ENCODE measurements at places on chromosomes 11 and 22. TPM values are rescaled to one million over a fixed set of nuclear protein-coding genes. Genes with fewer than 3 reads are reported as not detected.

DNA sequence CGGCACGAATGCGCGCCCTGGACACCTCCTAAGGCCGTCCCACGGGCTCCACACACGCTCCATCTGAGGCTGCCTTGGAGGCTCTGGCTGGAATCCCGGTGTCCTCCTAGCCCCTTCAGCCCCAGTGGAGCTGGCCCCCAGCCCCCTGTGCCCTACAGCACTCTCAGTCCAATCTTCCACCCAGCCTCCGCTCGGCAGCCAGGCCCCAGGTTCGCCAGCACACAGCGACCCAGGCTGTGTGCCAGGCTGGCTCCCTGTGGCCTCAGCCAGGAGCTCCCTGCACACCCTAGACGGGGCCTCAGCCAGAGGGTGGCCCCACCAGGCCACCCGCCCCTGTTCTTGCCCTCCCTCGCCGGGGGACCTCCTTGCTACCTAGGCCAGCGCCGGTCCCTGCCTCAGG lies 18.6 kb downstream of the MOB2 start:
- H3K27me3 ChIP-seq: no peaks in the 10 kb centered on the region
- H3K4me1 ChIP-seq: no peaks in the 10 kb centered on the region
- no peak overlapping the region for H3K27ac ChIP-seq
- H3K36me3 ChIP-seq: no peaks in the 10 kb centered on the region
- H3K4me3 ChIP-seq: no peak overlapping the region
- DNase-seq: no peak

GRCh38 chr11:124644426-124645280 lies 22.0 kb downstream of the TBRG1 start:
- no peaks in the 10 kb centered on the region for H3K27me3 ChIP-seq
- DNase-seq: no peak
- no peak overlapping the region for H3K27ac ChIP-seq
- no peak overlapping the region for H3K4me3 ChIP-seq

DNA sequence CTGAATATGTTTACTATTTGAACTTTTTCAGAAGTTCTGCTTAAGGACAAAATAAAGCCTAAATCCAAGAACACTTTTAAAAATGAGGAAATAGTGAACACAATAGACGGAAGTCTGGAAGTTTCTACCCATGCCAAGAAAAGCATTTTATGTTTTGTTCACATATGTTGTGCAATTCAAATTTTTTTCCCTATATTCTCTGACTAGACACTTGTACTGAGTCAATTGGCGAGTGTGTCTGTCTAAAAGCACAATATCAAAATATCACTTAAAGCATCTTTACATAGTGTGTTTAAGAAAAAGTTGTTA lies 29.2 kb downstream of the INCENP start:
- no peak overlapping the region for H3K27ac ChIP-seq
- no peaks in the 10 kb centered on the region for H3K4me1 ChIP-seq
- H3K4me3 ChIP-seq: no peak overlapping the region
- peaks cover 9% of the 10 kb centered on the region for H3K36me3 ChIP-seq
- no peaks in the 10 kb centered on the region for H3K27me3 ChIP-seq

- no peak overlapping the region for H3K4me3 ChIP-seq
- no peak overlapping the region for H3K27ac ChIP-seq
- no peaks in the 10 kb centered on the region for H3K27me3 ChIP-seq
- no peaks in the 10 kb centered on the region for H3K4me1 ChIP-seq
- H3K36me3 ChIP-seq: no peaks in the 10 kb centered on the region
Measured at GRCh38 chr11:102458548-102458947, 6.0 kb upstream of the TMEM123 start.

DNA sequence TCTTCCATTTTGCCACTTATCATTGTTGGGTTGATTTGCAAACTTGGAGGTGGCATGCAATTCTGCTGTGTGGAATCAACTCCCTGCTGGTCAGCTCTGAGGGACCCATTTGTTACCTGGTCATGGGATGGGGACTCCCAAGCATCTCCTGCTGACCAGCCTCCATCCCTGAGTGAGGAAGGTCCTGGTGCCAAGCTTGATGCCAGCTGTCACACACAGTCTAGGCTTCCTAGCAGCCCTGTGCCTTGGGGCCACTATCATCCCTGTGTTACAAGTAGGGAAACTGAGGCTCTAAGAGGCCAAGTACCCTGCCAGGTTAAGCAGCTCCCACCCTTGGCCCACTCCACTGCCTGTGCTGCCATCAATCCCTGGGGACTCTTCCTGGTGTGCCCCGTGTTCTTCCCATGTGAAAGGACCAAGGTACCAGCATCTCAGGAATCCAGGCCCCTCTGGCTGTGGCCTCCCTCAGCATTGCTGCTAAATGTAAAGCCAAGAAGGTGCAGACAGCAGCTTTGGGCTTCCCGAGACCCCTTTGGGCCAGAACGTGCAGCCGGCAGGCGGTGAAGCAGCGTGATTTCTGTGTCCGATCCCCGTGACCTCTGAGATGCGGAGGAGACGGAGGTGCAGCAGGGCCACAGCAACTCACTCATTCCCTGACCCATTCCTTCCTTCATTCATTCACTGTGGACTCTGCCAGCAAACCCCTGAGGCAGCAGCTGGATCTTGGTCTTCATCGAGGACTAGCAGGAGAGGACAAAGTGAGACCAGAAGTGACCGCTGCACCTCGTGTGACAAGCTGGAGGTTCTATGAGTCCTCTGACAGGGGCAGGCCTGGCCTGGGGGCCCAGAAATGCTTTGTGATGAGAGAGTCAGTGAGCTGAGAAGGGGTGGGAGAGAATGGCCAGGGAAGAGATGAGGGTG lies 49.7 kb downstream of the MYEOV start:
- H3K4me3 ChIP-seq: no peak overlapping the region
- H3K27me3 ChIP-seq: no peaks in the 10 kb centered on the region
- H3K27ac ChIP-seq: no peak overlapping the region
- H3K36me3 ChIP-seq: no peaks in the 10 kb centered on the region
- no peaks in the 10 kb centered on the region for H3K4me1 ChIP-seq

DNA sequence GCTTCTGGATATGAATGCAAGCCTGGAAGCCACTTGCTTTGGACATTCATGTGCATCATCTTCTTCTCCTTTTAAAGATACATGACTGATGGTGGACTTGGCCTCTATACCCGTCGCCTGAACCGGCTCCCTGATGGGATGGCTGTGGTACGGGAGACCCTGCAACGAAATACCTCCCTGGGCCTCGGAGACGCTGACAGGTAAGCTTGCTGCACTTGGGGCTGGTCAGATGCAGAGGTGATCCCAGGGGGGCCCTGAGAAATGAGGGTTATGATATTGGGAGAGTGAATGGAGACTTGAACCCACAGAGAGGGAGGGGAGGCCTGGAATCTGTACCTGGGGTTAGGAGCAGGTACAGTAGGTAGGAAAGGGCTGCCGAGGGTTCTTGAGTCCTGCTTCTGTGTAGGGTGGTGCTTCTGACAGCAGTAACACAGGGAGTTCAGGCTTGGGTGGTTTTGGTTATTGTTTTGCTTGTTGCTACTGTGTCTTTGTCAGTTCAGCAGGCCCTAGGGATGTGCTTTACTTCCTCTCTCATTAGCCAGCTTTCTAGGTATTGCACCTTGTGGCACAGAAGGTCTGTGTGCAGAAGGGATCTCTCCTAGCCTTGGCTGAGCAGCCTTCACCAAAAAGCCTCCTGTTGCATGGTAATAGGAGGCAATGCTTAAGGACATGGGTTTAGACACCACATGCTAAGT lies 176.1 kb downstream of the DBX1 start:
- H3K4me1 ChIP-seq: peaks cover 9% of the 10 kb centered on the region
- H3K27me3 ChIP-seq: no peaks in the 10 kb centered on the region
- no peak overlapping the region for H3K27ac ChIP-seq
- H3K4me3 ChIP-seq: no peak overlapping the region

DNA sequence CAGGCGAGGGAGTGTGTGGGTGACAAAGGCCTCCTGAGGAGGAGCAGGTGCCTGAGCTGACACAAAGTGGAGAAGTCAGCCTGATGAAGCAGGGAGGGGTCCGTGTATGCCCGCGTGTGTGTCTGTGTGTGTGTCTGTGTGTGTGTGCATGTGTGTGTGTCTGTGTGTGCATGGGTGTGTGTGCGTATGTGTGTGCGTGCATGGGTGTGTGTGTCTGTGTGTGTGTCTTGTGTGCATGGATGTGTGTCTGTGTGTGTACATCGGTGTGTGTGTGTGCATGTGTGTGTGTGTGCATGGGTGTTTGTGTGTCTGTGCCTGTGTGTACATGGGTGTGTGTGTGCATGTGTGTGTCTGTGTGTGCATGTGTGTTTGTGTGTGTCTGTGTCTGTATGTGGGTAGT lies 65.6 kb upstream of the EIF3D start:
- no peak overlapping the region for H3K27ac ChIP-seq
- H3K27me3 ChIP-seq: no peaks in the 10 kb centered on the region
- no peaks in the 10 kb centered on the region for H3K36me3 ChIP-seq
- DNase-seq: peak; percentile 20
- no peak overlapping the region for H3K4me3 ChIP-seq

DNA sequence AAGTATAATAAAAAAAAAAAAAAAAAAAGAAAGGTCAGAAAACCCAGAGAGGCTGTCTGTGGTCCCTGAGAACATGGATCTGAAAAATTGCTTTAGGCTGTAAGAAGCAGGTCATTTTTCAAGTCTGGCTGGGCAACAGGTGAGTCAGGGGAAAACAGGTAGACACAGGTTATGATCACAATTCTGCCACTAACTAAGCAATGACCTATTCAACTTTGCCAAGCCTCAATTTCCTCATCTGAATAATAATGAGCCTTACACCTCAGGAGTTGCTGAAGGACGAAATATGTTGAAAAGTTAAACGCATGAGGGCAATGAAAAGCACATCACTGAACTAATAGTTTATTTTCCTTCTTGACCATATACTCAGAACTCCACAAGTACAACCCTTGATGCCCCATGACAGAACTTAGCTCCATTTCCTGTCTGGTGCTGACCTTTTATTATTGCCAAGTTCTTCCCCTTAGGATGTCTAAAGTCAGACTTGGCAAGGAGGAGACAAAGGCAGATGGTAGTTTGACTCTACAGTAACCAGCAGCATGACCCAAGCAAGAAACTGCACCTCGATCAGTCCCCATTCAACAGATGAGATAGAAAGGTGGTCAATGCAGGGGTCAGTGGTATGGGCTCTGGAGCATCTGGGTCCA lies 93.6 kb downstream of the SYN3 start:
- DNase-seq: no peak
- H3K4me3 ChIP-seq: no peak overlapping the region
- no peak overlapping the region for H3K27ac ChIP-seq
- no peaks in the 10 kb centered on the region for H3K36me3 ChIP-seq
- H3K27me3 ChIP-seq: no peaks in the 10 kb centered on the region

DNA sequence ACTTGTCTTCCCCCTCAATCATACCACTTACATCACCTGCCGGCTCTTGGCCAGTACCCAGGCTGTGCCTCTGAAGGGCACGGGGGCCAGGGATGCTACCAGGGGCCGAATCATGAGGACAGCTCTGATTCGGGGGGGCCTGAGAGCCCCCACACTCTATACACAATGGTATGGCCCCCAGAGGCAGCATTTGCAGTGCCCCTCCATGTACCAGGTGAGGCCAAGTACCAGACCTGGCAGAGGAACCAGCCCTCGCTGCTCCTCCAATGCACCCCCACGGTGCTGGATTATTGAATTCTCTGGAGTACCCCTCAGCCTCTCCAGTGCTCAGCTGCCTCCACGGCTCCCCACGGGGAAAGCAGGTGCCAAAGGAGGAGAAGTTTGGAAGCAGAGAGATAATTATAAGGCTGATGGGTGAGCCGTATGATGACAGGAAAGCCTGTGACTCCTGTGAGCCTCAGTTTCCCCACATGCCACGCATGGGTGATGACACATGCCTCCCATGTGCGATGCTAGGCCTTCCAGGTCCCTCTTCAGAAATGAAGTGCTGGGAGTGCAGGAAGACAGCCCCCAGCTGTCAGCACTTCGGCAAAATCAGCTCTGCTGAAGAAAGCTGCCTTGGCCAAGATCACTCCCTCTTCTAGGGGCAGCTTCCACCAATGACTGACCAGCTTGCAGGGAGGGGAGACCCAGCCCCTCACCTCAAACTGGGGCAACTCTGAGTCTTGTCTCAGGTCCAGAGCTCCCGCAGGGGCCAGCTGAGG lies 69.9 kb downstream of the THAP12 start:
- no peaks in the 10 kb centered on the region for H3K4me1 ChIP-seq
- no peak overlapping the region for H3K4me3 ChIP-seq
- no peaks in the 10 kb centered on the region for H3K27me3 ChIP-seq
- no peaks in the 10 kb centered on the region for H3K36me3 ChIP-seq
- DNase-seq: no peak

GRCh38 chr11:62108017-62108750 lies 15.6 kb upstream of the INCENP start:
- H3K27ac ChIP-seq: no peak overlapping the region
- H3K4me3 ChIP-seq: no peak overlapping the region
- H3K27me3 ChIP-seq: no peaks in the 10 kb centered on the region
- H3K36me3 ChIP-seq: no peaks in the 10 kb centered on the region

DNA sequence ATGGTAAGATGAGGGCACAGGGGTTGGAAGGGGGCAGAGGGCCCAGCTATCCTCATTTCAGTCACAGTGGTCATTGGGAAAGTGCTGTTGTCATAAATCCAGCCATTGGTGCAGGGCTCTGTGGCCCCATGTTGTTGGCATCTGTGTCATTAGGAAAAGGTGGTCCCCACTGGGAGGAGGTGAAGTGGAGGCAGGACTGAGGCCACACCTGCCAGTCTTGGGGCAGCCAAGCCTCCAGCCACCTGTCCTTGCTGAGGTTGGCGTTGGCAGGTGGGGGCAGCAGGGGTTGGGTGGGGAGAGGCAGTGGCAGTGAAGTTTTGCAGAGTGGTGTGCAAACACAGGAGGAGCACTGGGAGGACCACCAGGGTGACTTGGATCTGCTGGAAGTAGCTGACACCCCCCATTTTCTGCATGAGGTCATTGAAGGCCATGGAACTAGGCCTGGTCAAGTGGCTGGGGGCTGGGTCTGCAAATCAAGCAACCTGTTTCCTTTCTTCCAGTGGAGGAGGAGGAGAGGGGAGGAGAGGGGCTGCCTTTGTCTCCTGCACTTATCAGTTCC lies 25.3 kb downstream of the SLC22A6 start:
- H3K4me3 ChIP-seq: no peak overlapping the region
- DNase-seq: no peak
- H3K27me3 ChIP-seq: no peaks in the 10 kb centered on the region
- no peaks in the 10 kb centered on the region for H3K36me3 ChIP-seq
- H3K4me1 ChIP-seq: peaks cover 7% of the 10 kb centered on the region

GRCh38 chr11:118184784-118185579 lies 8.5 kb upstream of the SCN2B start:
- DNase-seq: no peak
- no peak overlapping the region for H3K27ac ChIP-seq
- H3K4me3 ChIP-seq: no peak overlapping the region

The RIMBP3B gene
- total RNA-seq: 0.16 TPM

The OR51B4 gene
- not detected for total RNA-seq

The ESAM gene
- total RNA-seq: 63.0 TPM

The LINC01488 gene
- not detected for total RNA-seq

The CCDC73 gene
- 0.25 TPM for total RNA-seq

The ABTB2 gene
- 22.1 TPM for total RNA-seq

Measured in kidney (tissue), 22 donors.